Activated T-helper 2 cell treated with anti-CD3 and anti-CD28 coated beads, Interferon-gamma antibody, Interleukin-2, Interleukin-4, amounts not matched to agents 10 μg/mL and 5 μg/mL and 100 μg/mL, durations not matched to agents 14 hours and 24 hours and 36 hours (primary cell): ENCODE measurements at places on chromosomes 7 and 10. TPM values are rescaled to one million over a fixed set of nuclear protein-coding genes. Genes with fewer than 3 reads are reported as not detected.

IL2RA gene
- 1,777 and 1,808 TPM in 2 replicates for total RNA-seq

DNA sequence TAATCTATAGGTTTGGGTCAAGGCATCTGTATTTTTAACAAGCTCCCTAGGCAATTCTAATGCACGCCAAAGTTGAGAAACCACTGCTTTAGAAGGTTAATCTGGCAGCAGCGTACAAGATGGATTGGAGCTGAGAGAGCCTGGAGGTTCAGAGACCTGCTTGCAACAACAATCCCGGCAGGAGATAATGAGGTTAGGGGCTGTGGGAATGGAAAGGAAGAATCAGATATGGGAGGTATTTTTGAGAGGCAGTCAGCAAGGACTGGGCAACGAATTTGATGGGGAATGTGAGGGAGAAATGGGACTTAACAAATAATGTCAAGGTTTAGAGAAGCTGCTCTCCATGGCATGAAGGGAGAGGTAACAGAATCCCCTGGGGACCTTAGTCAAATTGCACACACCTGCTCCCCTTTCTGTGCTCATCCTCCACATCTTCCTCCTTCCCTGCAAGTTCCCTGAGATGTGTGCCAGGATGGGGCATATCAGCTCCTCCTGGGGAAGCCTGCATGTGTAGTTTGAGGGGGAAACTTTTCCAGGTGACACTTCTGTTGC lies 731.0 kb upstream of the GALNT17 start:
- no peaks in the 10 kb centered on the region for H3K4me1 ChIP-seq
- no peaks in the 10 kb centered on the region for H3K27me3 ChIP-seq
- H3K4me3 ChIP-seq, result no peak overlapping the region
- no peaks in the 10 kb centered on the region for H3K36me3 ChIP-seq

GRCh38 chr10:113302062-113302461 lies 250.8 kb upstream of the HABP2 start:
- H3K36me3 ChIP-seq, result no peaks in the 10 kb centered on the region
- H3K27ac ChIP-seq, result no peak overlapping the region
- no peak overlapping the region for H3K4me3 ChIP-seq
- H3K27me3 ChIP-seq, result peaks cover 9% of the 10 kb centered on the region
- H3K4me1 ChIP-seq, result no peaks in the 10 kb centered on the region

DNA sequence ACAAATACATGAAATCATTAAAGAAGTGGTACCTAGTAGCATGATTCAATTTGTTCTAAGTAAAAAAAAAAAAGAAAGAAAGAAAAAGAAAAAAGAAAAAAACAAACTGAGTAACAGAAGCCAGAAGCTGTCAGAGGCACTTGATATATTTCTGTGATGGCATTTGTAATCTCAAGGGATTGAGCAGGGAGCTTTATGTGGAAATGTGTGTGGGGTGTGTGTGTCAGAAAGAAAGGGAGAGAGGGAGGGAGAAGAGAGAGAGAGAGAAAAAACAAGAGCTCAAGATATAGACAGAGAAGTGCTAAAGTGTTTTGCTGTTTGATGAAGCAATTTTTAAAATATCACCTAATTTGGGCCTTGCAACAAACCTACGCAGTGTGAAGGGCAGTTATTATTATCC lies 357.6 kb upstream of the PCDH15 start:
- DNase-seq, result no peak
- no peaks in the 10 kb centered on the region for H3K27me3 ChIP-seq
- no peaks in the 10 kb centered on the region for H3K4me1 ChIP-seq
- no peak overlapping the region for H3K4me3 ChIP-seq
- H3K36me3 ChIP-seq, result no peaks in the 10 kb centered on the region
- H3K27ac ChIP-seq, result no peak overlapping the region

GRCh38 chr10:23106331-23107072 lies 11.1 kb downstream of the MSRB2 start:
- no peak overlapping the region for H3K27ac ChIP-seq
- no peaks in the 10 kb centered on the region for H3K27me3 ChIP-seq
- H3K4me1 ChIP-seq, result no peaks in the 10 kb centered on the region
- H3K4me3 ChIP-seq, result no peak overlapping the region
- H3K36me3 ChIP-seq, result peaks cover 13% of the 10 kb centered on the region
